ENCODE measurements at places on chromosomes 1 and 21.

DNA sequence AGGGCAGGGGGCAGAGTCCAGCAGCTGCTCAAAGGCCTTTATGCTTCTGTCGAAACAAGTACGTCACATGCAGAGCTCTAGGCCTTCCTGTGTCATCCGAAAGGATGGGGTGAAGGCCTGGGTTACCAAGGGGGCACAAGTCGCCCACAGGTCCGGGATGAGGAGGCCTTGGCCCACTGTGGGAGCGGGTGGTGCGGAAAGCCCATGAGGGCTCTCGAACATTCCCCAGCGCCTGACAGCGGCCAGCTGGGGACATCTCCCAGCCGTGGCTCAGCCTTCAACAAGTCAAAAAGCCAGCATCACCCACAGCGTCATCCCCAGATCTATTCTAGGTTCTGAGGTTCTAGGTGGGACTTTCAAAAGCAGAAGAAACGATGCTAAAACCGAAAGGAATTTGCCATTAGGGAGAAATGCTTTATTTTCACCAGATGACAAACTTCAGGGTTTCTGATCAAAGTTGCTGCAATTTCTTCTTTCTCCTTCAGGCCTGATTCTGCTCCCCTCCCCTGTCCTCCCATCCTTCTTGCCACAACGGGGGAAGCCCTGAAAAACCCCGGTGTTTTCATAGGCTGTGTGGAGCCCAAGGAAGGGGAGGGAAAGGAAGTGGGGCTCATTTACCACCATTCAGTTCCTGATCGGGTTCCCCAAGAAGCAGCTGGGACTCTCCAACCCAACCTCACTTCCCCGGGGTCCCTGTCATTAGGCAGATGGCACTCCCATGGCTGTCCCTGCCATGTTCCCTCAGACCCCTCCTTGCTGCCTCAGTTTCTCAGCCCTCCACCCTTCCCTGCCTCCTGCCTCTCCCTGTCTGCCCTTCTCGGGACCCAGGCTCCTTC is 17.6 kb downstream of the GPR137B start:
- peak; percentile 45 for DNase-seq

- DNase-seq: no peak
Measured at GRCh38 chr1:236021424-236022135, 43.3 kb downstream of the NID1 start.

- no peak for DNase-seq
Measured at GRCh38 chr1:205150651-205151428, 29.1 kb upstream of the RBBP5 start.

GRCh38 chr21:17191346-17191993 is 321.4 kb upstream of the CXADR start:
- no peak for DNase-seq

DNA sequence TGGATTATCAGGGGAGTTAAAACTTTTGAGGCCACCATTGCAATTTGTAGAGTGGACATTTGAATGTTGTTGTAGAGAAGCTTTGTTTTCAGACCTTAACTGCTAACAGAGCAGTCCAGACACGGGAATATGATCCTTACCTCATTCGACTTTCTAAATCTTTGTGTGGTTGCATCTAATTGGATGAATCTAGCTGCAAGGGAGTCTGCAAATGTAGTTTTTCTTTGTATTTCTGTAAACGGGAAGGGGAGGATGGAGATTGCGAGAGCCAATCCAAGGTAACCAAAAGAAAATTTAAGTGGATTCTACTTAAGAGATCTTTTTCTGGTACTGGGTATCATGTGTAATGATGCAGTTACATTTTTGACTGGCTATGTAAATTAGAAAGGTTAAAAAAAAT is 110.2 kb downstream of the FMN2 start:
- no peak for DNase-seq

- DNase-seq: no peak
Measured at GRCh38 chr1:210932104-210932503, 201.8 kb downstream of the KCNH1 start.

DNA sequence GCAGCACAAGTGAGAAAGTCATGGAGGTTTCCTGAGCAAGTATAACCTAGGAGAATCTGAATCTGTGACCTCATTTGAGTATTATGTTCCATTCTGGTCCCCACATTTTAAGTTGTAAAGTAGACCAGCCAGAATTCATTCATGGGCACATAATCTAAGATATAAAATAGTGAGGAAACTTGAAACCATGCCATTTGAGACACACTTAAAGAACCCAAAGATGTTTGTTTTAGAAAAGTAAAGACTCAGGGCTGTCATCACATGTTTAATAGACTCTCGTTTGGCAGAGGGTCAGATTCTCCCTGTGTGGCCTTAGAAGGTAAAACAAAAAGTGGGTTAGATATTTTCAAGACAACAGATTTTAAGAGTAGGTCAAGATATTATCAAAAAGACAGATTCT is 6.4 kb downstream of the SZT2 start:
- DNase-seq: no peak

DNA sequence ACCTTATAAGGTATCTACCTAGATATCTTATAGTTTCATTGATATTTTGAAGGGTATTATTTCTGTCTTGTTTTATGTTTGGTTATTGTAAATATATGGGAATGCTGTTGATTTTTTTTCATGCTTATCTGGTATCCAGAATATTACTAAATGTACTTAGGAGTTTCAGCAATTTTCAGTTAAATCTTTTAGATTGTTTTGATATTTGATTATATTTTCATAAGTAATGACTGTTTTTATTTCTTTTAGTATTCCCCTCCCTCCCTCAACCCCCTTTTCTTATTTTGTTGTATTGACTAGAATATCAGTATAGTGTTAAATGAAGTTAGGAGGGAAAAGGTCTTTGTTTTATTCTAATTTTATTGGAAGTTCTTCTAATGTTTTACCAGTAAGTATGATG is 344.4 kb upstream of the PROX1 start:
- DNase-seq: no peak

DNA sequence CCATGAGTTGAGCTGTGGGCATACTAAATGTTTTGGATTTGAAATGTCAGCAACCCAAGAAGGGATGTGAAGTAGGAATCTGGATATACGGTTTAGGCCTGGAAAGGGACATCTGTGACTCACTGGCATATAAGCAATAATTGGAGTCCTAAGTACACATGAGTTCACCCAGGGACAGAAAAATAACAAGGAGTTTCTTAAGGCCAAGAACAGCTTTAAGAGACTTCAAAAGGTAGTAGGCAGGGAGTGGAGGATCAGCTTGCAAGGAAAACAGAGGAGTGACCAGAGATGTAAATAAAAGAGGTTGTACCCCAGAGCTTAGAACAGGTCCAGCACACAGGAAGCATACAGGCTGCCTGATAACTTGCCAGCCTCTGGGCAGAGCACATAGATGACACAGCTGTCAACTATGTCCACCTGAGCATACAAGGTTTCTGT is 28.1 kb downstream of the TMEM50B start:
- DNase-seq: no peak

DNA sequence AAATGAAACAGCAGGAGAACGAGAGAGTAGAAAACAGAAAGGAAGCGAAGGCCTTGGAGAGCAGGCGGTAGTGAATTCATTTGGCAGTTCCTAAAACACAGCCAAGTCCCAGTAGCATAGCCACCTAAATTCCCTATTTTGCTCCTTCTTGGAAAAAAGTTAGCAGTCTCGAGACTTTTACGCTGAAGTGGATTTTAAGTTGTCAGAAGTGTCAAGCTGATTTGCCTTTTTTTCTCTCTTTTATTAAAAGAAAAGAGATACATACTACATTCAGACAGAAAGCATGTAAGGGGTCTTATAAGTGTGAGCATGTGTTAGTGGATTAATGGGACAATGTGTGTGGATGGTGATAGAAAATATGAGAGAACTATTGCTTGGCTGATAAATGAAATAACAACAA is 19.2 kb downstream of the NFIA start:
- no peak for DNase-seq

Data from CD4-positive, alpha-beta T cell treated with Interferon alpha-2 for 1 hour (primary cell).